ENCODE measurements at places on chromosomes 7 and 10. TPM values are rescaled to one million over a fixed set of nuclear protein-coding genes. Genes with fewer than 3 reads are reported as not detected.

GRCh38 chr10:61503051-61503450 is 49.9 kb upstream of the TMEM26 start:
- no peak overlapping the region for H3K4me3 ChIP-seq
- DNase-seq = no peak
- no peaks in the 10 kb centered on the region for H3K4me1 ChIP-seq
- H3K36me3 ChIP-seq = no peaks in the 10 kb centered on the region
- H3K27ac ChIP-seq = no peak overlapping the region

FAM237B gene
- not detected for total RNA-seq

SEMA3A gene
- total RNA-seq = 0.25 TPM

- no peaks in the 10 kb centered on the region for H3K36me3 ChIP-seq
- no peak overlapping the region for H3K4me3 ChIP-seq
- no peaks in the 10 kb centered on the region for H3K27me3 ChIP-seq
- H3K27ac ChIP-seq = no peak overlapping the region
- DNase-seq = no peak
Observed at GRCh38 chr10:75971402-75972211, 540.2 kb downstream of the LRMDA start.

GTPBP4 gene
- 134 TPM for total RNA-seq

GRCh38 chr10:28043941-28044340 is 45.1 kb upstream of the ODAD2 start:
- no peaks in the 10 kb centered on the region for H3K36me3 ChIP-seq
- DNase-seq = no peak
- H3K27ac ChIP-seq = no peak overlapping the region
- no peaks in the 10 kb centered on the region for H3K27me3 ChIP-seq
- H3K4me1 ChIP-seq = no peaks in the 10 kb centered on the region

DNA sequence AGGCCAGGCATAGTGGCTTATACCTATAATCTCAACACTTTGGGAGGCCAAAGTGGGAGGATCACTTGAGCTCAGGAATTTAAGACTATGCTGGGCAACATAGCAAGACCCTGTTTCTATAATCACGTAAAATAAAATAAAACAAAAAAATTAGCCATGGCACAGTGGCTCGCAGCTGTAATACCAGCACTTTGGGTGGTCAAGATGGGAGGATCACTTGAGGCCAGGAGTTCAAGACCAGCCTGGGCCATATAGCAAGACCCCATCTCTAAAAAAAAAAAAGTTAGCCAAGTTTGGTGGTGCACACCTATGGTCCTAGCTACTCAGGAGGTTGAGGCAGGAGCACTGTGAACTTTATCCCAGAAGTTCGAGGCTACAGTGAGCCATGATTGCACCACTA is 30.9 kb downstream of the DNA2 start:
- H3K27ac ChIP-seq = no peak overlapping the region
- peaks cover 43% of the 10 kb centered on the region for H3K36me3 ChIP-seq
- no peak for DNase-seq
- H3K4me3 ChIP-seq = no peak overlapping the region
- H3K4me1 ChIP-seq = no peaks in the 10 kb centered on the region
- no peaks in the 10 kb centered on the region for H3K27me3 ChIP-seq

SPDYE11 gene
- not detected for total RNA-seq

VAX1 gene
- not detected for total RNA-seq
